Activated T-cell treated with anti-CD3 and anti-CD28 coated beads, Interleukin-2, amount 50 U/mL, for 1 hour (primary cell): ENCODE measurements at places on chromosomes 2 and 18.

GRCh38 chr2:128115921-128116623 lies 25.1 kb downstream of the UGGT1 start:
- no peak for DNase-seq

DNA sequence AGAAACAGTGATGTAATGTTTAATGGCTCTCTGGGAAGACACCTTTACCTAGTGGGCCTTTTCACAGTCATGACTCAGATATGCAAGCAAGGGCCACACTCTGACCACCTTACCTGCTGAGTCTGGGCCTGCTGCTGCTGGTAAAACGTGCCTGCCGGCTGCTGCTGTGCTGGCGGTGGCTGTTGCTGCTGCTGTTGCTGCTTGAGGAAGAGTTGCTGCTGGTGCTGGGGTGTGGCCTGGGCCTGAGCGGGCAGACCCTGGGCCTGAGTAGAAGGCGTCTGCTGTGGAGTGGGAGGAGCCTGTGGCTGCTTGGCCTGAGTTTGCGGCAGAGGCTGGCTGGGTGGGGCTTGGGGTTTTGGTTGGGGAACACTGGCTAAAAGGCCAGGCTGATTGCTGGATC lies 81.6 kb upstream of the NFU1 start:
- no peak for DNase-seq

- no peak for DNase-seq
Observed at GRCh38 chr2:159832858-159833257, 34.9 kb upstream of the CD302 start.

DNA sequence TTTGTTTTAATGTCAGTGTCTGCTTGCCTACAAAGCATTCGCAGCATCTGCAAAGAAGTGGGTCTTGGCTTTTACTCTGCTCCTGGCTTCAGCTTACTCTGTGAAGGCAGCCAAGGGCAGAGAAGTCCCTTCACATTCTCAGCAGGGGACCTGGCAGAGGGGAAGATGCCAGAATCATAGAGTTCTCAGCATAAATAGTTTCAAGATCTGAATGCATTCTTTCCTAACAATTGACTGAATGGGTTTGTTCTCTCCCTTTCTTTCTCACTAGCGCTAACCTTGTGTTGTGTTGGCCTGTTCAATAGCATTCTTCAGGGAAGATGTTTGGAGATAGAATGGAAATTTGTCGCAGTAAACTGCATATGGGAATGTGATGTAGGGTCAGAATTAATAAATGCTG lies 106.9 kb downstream of the FARSB start:
- no peak for DNase-seq

- no peak for DNase-seq
Observed at GRCh38 chr2:132915812-132916549, 246.0 kb upstream of the LYPD1 start.

DNA sequence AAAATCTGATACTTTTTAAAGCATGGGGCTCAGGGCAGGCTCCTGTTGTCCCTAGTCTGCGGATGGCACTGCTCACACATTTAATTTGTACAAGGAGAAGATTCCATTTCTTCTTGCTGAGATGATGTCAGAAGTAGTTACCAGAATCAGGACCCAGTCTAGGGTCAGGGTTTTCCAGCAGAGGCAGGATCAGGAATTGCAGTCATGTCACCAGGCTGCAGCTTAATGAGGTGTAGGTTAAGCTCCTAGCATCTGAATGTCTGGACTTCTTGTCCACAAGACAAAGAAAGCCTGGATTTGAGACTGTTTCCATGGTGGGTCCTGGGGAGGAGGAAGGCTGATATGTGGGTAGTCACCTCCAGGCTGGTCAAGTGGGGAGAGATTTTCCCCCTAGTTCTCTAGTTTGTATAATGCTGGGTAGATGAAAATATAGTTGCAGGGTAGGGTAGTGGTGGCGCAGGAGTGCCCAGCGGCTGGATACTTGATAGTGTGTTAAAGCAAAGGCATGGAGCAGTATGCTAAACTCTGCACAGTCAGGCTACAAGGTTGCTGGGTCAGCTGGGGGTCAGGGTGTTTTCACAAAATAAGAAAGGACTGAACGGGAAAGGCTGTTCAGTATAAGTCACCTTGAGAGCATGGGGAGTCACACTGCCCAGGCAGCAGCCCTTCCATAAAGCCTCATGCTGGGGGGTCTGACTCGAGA lies 148.4 kb downstream of the PRKCE start:
- DNase-seq, result no peak

DNA sequence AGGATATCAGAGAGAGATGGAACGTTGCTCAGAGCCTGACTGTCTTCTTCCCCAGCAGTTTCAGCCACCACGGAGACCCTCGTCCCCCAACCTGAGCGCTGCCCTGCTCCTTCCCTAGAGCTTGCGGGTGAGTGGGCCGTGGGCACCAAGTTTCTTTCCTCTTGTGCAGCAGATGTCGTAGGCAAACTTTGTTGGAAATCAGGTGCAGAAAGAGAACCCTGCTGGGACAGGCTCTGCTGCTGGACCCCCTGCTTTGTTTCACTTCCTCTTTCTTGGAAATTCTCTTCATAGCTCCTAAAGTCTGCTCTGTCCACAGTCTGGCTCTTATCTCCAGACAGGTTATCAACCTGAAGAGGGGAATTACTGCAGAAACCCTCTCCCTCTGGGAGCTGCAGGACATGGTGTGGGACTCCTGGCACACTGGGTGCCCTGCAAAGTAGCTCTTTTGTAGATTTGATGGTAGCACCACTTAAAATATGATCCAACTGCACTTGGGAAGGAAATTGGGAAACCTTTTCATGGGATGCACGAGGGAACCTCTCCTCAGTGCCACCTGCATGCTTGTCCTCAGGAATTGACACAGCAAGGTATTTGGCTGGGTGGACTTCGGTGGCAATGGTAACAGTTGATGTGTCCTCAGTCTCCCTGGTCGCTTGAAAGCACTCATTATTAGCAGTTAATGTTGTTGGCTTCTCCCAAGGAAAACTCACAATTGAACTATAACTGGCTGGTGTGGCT lies 92.2 kb downstream of the ALPK2 start:
- DNase-seq, result no peak

DNA sequence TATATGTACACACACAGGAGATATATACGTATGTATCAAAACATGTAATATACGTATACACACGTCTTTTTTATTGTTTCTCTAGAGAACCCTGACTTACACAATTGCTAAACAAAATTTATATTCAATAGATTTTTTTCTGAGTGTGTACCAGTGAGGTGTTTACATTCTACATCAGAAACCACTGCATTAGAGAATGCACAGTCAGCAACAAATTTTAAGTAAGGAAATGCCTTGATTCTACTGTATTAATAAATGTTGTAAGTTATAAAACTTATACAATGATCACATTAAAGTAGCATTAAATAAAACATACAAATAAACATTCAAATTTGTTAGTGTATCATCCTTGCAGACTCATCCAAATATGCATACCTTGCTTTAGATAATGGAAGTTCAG lies 376.4 kb upstream of the FAM98A start:
- DNase-seq, result no peak

DNA sequence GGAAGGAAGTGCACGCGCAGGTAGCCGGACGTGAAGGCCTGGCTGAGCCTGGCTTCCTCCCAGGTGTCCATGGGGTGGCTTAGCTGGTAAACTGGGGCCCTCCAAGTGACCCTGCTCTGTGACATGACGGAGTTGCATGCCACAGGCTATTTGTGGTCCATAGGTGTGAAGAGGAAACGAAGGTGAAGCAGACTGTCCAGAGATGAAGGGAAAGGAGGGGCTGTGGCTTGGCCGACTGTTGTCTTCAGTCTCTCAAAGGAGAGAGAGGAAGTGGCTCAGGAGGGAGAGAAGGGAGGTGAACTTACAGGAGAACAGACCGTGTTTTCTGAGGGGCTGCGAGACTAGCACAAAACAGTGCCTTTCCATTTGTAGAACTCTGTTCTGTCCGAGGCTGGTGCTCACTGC lies 19.3 kb downstream of the INPP5D start:
- peak; percentile 40 for DNase-seq

DNA sequence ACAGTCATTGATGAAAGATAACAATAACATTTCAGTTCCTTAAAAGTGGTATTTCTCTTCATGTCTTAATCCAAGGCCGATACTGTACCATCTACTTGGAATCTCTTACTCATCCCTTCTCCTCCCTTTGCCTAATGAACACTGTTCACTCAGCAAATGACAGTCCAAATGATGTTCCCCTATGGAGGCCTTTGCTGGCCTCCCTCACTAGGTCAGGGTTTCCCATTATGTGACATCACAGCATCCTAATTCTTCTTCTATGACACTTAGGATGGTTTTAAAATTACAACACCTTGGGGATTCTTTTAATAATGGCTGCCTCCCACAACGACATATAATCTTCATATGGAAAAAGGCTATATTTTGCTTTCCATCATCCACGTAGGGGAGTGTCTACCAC lies 747.7 kb downstream of the NRXN1 start:
- DNase-seq, result no peak

DNA sequence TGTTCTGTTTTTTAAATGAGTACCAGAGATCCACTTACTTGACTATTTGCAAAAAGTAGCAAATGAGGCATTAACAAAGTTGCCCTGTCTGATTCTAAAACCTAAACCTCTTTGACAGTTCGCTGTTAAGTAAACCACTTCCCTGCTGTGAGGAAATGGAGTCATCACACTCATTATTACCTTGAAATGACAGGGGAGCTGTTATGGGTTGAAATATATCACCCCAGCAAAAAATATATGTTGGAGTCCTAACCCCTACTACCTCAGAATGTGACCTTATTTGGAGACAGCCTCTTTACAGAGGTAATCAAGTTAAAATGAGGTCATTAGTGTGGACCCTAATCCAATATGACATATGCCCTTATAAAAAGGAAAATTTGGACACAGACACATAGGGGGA lies 36.1 kb downstream of the DHRS9 start:
- no peak for DNase-seq

- DNase-seq, result no peak
Observed at GRCh38 chr18:44949967-44950366, 269.3 kb downstream of the SETBP1 start.

GRCh38 chr2:54546923-54547720 lies 91.0 kb downstream of the SPTBN1 start:
- no peak for DNase-seq

DNA sequence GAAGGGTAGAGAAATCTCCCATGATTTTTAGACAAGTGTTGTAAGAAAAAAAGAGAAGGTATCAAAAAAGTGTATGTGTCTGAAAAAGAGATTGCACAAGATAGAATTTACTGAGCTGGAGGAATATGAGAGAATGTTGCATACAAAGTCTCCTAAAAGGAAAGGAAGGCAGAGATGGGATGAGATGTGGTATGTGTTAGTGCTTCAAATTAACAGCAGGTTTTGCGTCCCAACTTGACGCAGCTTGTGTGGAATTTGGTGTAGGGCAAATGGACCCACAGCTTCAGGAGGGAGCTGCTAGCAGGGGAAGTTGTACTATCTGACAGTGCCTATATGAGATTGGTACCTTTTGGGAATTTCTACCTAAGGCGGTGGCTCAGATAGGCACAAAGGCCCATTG lies 9.0 kb upstream of the RASGRP3 start:
- DNase-seq, result no peak

DNA sequence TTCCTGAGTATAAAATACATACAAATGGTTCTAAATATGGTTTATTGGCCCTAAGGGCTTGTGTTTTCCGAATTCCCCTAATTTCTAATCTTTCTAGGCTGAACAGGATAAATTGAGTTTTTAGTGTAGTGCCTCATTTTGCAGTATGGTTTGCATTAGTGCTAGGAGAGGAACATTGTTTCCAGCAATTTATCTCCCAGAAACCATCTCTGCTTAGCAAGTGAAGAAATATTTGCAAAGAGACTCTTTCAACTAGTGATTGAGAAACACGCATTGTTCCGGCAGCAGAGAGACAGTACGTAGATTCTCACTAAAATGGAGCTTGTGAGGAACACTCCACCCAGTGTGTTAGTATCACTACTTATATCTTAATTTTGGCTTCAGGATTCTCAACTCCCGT lies 177.8 kb upstream of the EPAS1 start:
- DNase-seq, result no peak

- DNase-seq, result no peak
Observed at GRCh38 chr2:156343940-156344301, 11.4 kb upstream of the NR4A2 start.

DNA sequence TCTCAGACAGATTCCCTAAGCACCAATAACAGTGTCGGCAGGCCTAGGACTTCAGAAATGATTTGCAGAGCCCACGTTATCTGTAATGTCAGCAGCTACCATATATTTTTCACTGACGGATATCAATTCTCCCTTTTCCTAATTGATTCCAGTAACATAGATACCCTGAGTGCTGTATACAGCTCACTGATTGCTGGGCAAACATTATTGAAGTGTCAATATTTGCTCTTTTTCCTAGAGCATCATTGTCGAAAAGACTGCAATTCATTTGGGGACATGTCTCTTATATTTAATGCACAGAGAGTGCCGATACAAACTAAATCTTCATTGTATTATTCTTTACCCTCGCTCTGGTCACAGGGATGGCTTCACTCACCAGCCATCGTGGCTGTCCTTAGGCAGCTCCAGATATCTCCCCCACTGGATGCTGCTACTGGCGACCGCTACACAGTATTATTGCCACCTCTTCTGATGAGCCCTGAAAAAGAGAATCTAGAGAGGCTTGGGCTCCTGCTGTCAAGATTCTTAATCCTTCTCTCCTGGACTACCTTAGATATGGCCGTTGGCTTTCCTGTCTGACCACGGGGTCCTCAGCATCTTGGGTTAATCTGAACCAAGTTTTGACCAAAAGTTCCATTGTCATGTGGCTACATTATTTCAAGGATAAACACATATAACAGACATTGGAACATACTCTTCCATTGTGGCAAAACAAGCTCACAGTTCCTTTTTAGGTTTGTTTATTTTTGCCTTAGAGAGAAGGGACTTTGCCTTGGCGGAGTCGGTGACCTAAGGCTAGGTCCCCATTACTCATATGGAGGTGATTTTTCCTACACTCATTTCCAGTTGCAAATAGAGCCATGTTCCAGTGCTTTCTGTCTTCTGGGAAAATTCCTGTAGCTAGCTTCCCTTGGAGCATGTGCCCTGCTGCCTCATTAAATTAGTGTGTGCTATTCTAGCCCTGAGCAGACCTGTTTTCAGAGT lies 105.4 kb downstream of the CPO start:
- DNase-seq, result no peak

DNA sequence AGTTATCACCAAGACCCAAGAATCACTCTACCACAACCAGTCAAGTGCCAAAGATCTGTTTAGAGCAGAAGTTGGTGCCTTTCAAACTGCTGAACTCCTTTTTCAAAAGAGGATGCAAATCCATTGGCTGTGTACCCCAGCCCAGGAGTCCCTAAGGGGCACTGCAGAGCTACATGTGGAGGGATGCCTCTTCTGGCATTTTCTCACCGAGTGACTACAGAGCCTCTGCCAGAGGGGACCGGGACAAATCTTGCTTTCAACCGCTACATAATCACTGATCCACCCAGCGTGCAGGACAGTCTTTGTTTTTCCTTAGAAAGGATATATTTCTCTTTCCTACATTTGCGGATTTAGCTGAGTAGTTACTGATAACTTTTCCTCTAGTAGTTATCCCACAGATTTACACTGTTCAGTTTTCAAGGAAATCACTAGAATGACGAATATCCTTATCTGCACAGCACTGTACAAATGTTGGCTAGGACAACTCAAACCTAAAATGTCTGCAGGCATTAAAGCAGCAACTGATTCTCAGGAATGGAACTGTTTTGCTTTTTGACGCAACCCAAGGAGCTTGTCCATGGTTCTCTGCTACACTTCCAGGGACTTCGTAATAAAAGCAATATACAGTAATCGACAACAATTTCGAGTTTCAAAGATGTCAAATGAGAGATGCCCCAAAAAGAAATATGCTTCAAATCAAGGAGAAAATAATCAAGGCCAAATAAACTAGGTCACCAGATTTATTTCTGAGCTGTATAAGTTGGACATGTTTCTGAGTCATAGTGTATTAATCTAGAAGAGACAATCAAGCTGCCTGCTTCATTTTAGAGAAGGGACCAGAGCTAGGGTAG lies 24.1 kb downstream of the EPB41L3 start:
- no peak for DNase-seq

- no peak for DNase-seq
Observed at GRCh38 chr2:197442857-197443256, 8.0 kb upstream of the SF3B1 start.
